HL-60 (cell line): ENCODE measurements at places on chromosomes 2 and 18.

GRCh38 chr2:112880091-112880531 lies 30.9 kb upstream of the IL37 start:
- no peak for DNase-seq

- no peak for DNase-seq
These were observed 1.3 kb downstream of the ZNF521 start for GRCh38 chr18:25350489-25351251.

- DNase-seq = no peak
These were observed 40.7 kb downstream of the ACVR1 start for GRCh38 chr2:157835425-157835824.

DNA sequence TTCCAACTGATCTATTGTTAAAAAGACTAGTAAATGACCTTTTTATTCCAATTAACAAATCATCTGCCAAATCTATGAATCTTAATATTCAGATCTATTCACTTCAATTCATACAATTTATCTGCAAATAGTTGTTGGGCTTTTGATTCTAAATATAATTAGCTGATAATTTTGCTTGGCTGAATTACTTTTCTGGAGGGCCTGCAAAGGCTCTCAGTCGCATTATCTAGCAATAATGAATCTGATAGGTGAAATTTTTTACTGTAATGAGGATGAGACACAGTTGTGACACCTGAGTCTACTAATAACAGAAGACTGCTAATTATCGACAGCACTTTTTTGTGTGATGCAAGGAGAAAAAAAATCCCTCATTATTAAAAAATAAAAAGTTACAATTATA lies 565.1 kb downstream of the ZEB2 start:
- DNase-seq = no peak

GRCh38 chr2:25324251-25324650 lies 17.5 kb downstream of the DNMT3A start:
- no peak for DNase-seq

DNA sequence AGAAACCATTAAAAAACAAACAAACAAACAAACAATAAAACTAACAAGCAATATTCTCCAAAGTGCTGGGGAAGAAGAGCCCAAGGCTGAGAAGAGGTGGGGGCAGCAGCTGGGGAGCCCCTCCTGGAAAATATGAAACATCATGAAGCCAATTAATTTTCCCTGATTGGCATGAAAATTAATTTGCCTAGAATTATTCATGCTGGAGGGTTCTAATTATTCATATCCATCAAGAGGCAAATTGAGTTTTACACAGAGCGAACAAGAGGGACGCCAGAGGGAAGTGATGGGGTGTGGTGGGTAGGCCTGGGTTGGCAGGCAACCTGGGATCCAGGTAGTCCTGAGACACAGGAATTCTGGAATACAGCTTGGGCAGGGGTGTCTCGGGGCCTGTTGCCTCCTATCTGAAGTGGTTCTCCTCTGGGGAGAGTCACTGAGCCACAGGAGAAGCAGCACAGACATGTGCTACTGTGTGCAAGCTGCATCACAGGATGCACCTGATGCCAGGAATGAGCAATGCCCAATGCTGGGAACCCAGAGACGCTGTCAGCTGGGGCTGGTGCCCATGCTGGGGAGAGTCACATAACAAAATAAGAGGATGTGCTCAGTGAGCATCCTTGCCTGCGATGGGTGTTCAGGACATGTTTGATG lies 100.5 kb downstream of the TEX51 start:
- no peak for DNase-seq

DNA sequence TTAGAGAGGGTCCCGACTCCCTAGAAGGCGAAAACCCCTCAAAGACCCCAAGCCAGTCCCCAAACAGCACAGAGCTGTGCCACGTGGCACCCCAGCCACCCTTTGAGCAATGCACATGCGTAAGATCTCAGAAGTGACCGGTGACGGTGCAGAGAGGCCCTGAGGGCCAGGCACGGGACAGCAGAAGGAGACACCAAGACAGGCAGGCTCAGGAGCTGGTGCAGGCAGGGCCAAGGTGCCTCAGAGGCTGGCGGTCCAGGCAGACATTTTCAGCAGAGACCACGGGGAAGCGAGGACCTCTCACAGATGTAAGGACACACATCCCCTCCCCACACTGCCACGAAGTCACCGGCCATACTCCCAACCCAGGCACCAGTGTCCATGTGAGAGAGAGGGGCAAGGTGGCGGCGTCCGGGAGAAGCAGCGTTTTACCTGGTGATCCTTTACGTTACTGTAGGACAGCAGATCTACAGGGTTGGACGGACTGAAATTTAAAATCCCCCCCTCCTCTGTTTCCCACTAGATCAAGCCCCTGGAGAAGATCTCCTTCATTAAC lies 2.0 kb upstream of the RAB17 start:
- DNase-seq = no peak

DNA sequence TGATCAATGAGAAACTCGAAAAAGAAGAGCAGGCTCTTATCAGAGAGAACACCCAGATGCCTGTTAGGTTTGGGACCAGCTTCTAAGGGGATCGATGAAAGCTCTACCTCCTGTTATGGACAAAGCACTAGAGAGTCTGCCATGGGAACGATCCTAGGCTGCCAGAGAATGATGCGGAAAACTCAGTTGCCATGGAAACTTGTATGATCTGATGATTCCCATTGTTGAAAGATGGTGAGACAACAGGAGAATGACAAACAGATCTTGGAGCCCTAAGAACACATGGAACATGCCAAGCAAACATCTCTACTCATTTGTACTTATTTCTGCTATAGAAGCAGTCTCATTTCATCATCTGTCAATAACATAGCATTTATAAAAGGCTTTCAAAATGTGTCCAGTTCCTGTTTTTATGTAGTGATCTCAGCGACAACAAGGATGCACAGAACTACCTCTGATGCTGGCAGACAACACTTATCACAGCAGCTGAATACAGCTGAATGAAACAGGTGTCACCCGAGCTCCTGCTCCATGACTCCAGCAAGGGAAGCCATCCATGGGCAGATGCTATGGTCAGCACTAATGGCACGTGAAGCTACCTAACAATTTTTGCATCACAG lies 59.6 kb downstream of the NCKAP5 start:
- no peak for DNase-seq

DNA sequence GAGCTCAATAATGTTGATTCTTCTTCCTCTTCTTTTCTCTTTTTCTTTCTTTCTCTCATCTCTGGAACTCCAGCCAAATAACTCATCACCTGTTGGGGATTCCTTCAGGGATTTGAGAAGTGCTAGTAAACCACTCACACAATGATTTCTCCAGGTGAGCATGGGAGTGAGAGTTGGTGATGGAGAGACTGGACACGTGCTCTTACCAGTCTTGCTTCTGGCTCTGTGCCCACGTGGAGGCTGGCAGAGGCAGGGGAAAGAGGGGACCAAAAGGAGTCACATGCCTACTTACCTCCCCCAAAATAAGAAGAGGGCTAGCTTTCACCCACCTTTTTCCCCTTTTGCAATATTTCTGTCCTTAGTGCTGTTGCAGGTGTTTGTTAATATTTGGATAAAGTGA lies 28.6 kb upstream of the CCDC85A start:
- DNase-seq = no peak

DNA sequence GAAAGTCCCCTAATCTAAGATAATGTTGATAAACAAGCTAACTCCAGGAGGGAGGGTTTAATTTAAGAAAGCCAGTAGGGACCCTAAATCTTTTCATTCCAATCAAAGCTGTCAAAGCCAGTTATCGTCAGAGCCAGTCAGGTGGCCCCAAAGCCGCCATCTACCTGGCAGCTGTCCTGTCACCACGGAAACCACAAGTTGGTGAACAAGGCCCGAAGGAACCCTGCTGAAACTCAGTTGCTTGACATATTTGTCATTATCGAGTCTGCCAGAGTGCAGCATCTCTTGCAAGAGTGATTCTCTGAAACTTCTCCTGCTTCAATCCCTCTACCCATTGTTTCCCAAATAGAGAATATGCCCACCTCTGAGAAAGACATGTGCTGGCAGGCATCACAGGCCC lies 30.8 kb upstream of the POLE4 start:
- no peak for DNase-seq

GRCh38 chr2:225025917-225026571 lies 16.2 kb downstream of the DOCK10 start:
- DNase-seq = peak; percentile 84

DNA sequence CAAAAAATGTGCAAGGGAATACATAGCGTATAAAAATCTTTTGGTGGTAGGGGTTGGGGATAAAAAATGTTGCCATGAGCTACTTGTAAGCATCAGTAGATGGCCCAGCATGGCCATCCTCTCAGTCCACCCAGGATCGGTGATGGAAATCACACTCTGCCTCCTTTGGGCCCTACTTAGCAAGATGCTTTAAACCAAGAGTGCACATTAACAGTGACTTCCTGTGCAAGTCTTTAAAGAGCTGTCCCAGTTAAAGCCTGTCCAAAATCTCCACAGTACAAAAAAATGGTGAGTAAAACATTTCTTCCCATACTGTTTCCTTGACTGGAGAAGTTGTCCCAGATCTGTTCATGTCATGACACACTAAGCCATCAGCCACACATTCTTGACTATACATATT lies 18.0 kb downstream of the ANKRD44 start:
- no peak for DNase-seq

GRCh38 chr2:154813636-154814035 lies 115.1 kb downstream of the KCNJ3 start:
- DNase-seq = no peak

GRCh38 chr18:63155910-63156773 lies 163.4 kb downstream of the BCL2 start:
- no peak for DNase-seq

- peak; percentile 83 for DNase-seq
These were observed 1.6 kb upstream of the PSTPIP2 start for GRCh38 chr18:46073474-46074331.

GRCh38 chr2:46552528-46552927 lies 73.2 kb downstream of the TMEM247 start:
- DNase-seq = no peak

DNA sequence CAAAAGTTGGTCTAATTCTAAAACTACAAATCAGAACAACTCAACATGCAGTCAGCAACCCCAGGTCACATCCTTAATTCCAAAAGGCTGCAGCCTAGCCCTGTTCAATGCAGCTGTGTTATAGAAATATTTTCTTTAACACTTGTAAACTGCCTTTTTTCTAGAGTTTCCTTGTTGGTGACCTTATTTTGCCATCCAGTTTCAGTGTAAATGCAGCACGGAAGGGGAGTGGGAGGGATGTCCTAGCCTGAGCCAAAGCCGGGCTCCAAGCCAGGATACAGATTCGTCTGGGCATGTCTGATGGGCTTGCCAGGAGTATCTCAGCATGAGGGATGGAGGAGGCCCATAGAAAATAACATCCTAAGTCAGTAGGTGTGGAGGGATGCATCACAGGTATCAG lies 17.7 kb upstream of the SP3 start:
- DNase-seq = no peak

DNA sequence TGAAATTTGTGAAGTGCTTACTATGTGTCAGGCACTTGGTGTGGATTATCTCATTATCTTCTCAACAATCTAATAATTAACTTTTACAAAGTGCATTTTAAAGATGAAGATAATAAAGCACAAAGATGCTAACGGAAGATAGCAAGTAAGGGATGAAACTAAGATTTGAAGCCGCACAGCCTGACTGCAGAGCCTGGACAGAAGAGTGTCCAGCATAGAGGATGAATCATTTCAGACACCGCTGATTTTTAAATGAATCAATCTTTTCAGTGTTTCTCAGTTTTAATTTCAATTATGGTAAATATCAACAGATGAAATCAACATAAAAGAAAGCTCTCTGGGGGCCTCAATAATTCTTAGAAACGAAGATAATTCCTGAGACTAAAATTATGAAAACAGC lies 24.5 kb upstream of the STAM2 start:
- no peak for DNase-seq

DNA sequence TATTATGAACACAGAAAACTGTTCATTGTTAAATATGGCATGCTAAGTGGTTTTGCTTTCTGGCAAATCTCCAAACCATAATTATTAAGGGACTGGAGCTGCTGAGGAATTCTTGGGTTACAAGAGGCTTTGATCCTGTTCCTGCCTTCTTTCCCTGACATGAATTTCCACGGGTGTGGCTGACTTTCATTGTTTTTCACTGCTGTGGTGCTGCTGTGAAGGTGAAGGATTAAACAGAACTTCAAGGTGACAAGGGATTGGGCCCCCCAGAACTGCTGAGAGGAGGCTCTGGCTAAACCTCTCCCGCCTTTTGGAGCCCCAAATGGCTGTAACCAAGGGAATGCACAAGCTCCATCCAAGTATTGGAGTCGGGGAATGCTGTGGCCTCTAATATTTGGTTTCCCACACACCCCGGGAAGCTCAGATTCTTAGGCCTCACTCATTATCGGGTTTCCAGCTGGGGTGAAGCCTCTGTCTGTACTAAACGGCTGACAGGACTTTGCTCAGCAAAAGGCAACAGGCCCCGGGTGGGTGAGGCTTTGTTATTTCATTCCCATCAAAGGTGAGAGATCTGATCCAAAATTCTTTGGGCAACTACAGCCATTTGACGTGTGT lies 29.0 kb upstream of the ZFP36L2 start:
- no peak for DNase-seq

DNA sequence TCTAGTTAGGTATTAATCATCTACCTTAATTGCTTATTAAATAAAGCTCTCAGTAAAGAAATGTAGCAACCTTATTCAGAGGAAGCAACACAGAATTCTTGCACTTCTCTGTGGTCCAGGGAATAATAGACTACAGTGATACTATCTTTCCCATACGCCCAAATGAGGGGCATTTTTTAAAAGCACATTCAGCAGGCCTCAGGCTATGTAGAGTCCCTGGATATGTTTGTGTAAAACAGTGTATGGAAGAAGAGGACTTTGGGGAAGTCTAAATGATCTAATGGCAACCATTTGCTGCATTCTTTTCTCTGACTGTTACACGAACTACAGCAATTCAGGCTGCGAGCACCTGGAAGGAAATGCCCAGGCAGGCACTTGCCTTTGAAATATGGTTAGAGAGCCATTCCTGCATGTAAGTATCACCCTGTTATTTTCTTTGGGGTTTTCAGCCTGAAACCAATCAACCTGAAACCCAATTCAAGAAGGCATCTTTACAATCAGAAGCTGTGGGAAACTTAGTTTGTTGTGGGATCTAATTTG lies 1814.7 kb upstream of the CELF4 start:
- no peak for DNase-seq

GRCh38 chr18:478681-479080 lies 21.8 kb downstream of the COLEC12 start:
- DNase-seq = no peak

DNA sequence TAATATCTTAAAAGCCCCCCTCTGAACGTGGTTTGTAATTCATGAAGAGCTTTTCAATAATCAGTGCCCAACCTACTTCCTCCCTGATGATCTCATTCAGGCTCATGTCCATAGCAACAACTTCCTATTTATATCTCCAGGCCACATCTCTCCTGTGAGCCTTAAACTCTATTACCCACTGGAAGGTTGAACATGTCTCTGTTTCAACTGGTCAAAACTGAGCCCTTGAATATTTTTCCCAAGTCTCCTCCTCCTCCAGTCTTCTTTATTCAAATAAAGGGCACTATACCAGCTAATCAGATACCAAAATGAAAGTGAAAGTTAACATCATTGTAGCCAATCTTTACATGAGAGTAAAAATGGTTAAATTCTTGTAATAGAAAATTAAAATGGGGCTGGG lies 63.7 kb upstream of the ITGA4 start:
- DNase-seq = peak; percentile 60
